ENCODE measurements at places on chromosomes 13 and 19.

- no peak for DNase-seq
Measured at GRCh38 chr13:105817498-105817897, 718.0 kb downstream of the EFNB2 start.

- DNase-seq = peak; percentile 86
Measured at GRCh38 chr13:46893798-46894560, 2.9 kb downstream of the HTR2A start.

DNA sequence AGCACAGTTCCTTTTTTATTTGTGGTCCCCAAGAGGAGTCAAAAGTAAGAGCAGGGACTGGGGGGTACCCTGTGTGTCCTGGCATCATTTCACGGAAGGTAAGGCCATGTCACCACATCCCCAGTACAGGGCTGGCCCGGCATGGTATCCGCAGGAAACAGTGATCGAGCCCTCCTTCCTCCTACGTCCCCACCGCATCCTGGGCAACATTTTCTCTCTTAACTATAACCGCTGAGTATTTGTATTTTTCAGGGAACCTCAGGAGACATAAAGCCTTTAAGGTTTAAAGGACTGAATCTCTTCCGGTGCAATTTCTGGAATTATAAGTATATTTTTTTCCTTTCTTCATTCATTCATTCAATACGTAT is 13.6 kb upstream of the LATS2 start:
- peak; percentile 66 for DNase-seq

- no peak for DNase-seq
Measured at GRCh38 chr13:60435762-60436374, 38.8 kb downstream of the TDRD3 start.

GRCh38 chr19:29285187-29285687 is 72.3 kb upstream of the UQCRFS1 start:
- no peak for DNase-seq
